Fibroblast of skin of left biceps (primary cell): ENCODE measurements at places on chromosomes 2 and 18.

DNA sequence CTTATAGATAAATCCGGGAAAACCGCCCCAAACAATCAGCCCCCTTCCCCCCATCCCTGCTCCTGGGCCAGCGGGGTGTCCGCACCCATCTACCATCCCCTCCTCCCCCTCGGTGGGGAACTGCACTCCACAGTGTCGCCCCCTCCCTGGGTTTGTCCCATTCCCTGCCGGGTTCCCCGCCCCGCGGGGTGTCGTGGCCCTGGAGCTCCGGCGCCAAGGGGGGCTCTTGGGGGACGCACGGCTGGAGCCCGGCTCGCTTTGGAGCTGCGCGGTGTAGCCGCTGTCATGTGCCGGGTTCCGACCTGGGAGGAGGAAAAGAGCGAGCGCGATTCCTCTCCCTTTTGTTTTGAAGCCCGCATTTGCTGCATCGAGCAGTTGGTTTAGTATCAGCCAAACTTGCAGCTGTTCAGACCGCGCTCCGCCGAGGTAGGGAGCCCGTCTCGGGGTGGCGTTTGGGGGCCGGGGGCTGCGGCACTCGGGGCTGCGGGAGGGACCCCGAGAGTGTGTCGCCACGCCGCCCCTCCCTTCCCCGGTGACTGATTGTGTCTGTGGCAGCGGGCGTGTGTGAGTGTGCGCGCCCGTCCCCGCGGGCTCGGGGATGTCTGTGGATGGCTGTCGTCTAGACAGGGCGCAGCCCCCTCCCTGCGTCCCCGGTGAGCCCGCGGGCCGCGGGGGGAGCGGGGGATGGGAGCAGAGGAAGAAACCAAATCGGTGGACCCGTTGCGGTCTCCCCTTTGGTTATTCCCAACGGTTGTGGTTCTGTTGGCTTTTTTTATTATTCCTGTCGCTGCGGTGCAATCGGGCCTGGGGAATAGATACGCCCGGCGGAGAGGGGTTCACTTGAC, 797 bp downstream of the CTIF start:
- no peak for DNase-seq

DNA sequence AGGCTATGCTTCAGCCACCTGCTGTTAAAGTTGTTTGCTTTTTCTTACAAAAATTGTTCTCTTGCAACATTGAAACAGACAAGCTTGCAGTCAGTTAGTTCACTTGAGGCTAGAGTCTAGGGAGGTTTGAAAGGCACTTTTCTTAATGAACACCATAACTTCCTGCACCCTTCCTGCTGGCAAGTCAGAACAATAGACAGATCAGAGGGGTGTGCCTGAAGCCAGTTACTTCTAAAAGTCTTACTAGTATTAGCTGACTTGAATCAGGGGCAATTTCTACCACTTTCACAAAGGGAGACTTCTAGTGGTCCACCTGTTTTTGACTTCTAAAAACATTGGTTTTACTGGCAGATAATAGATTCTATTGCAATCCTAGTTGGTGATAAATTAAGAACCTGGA, 367.4 kb upstream of the CDH20 start:
- no peak for DNase-seq

DNA sequence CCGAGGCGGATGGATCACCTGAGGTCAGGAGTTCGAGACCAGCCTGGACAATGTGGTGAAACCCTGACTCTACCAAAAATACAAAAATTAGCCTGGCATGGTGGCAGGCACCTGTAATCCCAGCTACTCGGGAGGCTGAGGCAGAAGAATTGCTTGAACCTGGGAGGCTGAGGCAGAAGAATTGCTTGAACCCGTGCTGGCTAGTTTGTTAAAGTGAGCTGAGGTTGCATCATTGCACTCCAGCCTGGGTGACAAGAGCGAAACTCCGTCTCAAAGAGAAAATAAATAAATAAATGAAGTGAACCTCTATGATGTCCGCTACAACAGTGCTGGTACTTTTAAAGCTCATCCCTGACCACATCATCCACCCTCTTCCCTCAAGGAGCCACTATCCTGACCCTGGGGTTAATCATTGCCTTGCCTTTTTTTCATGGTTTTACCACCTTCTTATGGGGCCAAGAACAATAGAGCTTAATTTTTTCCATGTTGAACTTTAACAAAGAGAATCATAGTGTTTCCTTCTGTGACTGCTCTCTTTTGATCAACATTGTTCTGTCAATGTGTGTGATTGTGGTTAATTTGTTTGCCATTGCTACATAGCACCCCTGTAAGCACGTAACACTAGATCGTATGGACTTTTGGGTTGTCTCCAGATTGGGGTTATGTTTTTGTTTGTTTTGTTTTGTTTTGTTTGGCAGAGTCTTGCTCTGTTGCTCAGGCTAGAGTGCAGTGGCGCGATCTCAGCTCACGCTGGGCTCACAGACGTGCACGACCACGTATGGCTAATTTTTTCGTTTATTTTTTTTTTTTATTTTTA, 17.1 kb upstream of the ATRAID start:
- no peak for DNase-seq

GRCh38 chr18:46070232-46070631, 1.8 kb downstream of the PSTPIP2 start:
- DNase-seq: no peak

DNA sequence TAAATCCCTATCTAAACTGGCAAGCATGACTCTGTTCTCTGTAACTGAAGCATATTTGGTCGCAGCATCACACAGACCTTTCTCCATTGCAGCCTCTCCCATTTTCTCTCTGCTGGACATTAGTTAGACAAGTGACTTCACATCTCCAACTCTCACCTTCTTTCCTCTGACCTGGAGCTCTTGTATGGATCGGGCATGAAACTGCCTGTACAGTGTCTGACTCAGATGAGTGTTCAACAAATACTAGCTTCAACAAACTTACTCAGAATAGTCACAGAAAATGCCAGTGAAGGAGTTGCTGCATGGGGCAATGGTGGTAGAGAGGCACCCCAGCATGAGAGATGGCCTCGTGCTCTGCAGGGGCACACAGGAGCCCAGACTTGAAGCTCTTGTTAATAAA, 104.7 kb upstream of the COPS8 start:
- no peak for DNase-seq
